ENCODE measurements at places on chromosomes 16 and 17.
A peak's percentile ranks its signal among the peaks of the same experiment; 100 is the strongest.

- DNase-seq = no peak
Measured at GRCh38 chr17:4599505-4600281, 15.4 kb downstream of the SMTNL2 start.

- DNase-seq = no peak
Measured at GRCh38 chr17:63474174-63474573, 2.7 kb upstream of the ACE start.

DNA sequence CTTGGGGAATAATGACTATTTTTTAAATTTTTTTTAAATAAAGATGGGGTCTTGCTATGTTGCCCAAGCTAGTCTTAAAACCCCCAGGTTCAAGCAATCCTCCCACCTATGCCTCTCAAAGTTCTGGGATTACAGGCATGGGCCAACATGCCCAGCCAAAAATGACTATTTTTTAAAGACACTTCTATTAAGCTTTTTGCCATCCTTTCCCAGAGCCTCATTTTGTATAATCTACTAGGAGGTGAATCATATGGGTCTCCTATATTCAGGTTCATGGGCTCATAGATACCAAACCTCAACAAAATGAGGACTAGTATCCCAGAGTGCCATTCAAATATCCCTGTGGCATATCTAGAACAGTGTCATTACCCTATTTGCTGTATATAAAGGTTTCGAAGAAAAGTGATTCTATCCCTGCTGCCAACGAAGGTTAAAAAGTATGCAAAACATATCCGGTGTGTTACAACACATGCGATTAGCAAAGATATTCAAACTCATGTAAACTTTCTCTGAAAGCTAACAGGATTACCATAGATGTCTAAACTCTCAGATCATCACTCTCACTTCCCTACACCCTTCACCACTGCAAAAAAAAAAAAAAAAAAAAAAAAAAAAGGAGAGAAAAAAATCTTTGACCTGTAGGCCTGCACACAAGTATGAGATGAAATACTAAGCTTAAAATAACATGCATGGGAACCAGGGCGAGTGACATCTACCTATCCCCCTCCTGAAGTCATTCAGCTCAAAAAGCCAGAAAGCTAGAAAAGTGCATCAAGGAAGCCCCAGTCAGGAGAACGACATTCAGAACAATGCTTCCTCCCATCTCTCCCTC is 23.5 kb downstream of the XPO6 start:
- DNase-seq = no peak

DNA sequence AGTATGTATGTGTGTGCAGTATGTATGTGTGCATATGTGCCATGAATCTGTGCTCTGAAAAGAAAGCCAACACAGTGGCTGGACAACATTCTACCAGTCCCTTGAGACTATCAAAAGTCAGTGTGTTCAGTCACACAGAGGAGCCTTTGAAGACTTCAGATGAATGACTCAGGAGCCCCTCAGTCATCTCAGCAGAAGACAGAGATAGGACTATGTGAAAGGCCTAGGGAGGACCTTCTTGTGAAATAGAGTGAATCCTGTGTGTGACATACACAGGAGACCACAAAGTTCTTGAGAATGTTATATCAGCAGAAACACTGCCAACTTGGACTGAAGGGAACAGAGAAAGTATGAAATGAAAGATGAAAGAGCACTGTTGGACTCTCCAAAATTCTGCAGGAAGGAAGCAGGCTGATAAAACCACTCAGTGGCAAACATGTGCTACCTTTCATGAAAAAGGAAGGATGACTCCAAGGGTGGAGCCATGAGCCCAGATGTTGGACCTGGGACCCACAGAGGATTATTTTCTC is 108.4 kb downstream of the METRNL start:
- no peak for DNase-seq

DNA sequence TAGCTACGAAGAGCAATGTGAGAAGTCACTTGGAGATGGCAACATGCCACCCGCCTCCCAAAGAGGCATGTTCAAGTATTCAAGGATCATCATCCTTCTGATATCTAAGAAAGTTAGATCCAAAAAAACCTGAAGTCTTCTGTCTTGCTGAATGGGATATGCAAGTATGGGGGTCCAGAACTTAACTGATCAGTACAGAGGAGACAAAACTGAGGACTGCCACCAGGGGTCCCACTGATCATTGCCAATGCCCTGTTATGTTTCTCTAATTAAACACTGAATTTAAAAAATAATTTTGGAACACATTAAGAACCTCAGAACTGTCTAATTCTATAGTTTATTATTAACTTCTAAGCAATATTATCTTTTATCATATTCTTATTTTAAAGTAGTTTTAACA is 99.7 kb downstream of the CDH8 start:
- DNase-seq = no peak

DNA sequence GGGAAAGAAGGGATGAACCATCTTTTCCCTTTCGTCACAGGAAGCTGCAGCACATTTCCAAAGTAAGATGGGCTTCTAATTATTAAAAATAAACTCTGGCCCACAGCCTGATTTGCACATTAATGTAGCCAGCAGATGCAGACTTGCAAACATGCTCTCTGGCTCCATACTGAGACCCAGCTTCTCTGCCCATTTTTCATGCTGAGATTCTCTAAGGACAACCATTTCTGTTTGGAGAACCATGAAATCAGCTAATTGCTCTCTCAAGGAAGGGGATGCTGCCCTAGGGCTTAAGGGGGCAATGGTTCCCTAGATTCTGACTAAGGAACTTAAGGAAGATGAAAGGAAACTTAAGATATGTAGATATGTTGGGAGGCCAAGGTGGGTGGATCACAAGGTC is 63.0 kb upstream of the CES5A start:
- DNase-seq = no peak

DNA sequence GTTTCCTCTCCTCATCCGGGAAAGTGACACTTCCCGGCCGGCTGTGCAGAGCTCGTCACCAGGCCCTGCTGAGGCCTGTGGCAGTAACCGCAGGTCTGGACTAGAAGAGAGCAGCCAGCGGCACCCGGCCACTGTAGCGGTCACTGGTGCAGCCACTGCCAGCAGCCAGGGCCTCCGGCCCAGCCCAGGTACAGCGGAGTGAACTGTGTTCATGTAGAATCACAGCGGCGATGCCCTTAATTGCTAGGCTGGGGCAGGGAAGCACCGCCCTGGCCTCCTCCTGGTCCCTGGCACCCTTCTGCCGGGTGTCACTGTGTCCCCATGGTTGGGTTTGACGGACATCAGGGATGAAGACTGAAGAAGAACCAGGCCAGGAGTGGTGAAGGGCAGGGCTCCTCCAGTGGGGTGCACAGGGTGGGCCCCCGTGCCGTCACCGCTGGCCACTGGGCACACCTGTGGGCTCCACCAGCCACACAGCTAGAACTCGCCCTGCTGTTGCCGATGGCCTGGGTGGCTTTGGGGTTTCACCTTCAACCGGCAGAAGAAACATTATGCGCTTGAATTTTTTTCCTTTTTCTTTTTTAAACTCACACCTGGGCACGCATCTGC is 165.2 kb upstream of the CHMP6 start:
- no peak for DNase-seq

DNA sequence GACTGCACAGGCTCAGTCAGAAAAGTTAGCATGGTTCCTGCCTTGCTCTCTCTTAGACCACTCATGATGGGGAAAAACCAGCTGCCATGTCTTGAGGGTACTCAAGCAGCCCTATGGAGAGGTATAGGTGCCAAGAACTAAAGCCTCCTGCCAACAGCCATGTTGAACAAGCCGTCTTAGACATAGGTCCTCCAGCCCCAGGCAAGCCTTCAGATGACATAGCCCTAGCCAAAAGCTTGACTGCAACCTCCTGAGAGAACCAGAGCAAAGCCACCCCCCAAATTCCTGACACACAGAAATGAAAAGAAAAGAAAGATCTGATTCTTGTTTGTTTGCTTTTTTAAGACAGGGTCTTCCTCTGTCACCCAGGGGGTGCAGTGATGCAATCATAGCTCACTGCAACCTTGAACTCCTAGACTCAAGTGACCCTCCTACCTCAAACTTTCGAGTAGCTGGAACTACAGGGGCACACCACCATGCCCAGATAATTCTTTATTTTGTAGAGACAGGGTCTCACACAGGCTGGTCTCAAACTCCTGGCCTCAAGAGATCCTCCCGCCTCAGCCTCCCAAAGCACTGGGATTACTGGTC is 36.3 kb downstream of the CMTM3 start:
- no peak for DNase-seq

- DNase-seq = no peak
Measured at GRCh38 chr17:73984941-73985340, 218.5 kb upstream of the RPL38 start.

DNA sequence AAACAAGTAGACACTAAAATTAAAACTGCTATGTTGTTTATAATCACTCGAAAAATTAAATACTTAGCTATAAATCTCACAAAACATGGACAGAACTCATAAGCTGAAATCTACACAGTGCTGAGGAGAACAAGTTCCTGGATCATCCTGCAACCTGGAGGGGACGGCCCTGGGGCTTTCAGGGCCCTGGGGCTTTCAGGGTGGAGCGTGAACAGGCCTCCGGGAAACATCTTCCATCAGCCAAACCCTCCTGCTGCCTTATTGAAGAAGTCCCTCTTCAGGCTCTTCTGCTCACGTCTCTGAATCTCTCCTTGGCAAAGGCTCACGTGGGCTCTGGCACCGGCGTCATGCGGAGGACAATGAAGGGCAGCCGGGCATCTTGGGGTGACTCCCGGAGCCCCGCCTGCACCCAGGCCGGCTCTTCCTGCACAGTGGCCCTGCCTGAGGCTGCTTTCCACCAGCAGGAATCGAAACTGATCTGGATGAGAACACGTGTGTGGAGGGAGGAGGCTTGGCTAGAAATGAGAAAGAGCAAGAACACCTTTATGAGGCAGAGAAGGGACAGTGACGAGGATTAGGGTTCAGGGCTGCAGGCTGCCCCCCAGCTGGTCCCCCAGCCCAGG is 127.3 kb downstream of the CDRT15L2 start:
- DNase-seq = no peak

GRCh38 chr16:49688036-49688697 is 167.7 kb downstream of the ZNF423 start:
- DNase-seq = no peak

DNA sequence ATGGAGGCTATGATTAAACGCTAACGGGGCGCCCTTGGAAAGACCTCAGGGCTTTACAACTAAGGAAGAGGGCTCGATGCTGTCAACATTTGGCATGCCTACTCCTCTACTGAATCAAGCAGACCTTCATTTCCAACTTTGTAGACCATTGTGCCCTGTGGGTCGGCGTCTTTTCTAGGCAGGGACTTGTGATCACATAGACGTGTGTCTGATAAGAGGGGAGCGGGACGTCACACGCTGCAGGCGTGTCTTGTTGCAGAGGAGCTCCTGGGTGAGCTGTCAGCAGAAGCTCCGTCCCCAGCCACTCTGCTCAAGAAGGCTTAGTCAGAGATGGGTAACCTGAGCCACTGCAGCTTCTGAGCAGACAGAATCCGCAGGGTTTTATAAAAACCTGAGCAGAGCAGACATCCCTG is 2.8 kb downstream of the MAPK8IP3 start:
- no peak for DNase-seq

GRCh38 chr17:30958187-30958586 is 12.7 kb upstream of the RNF135 start:
- DNase-seq = no peak

DNA sequence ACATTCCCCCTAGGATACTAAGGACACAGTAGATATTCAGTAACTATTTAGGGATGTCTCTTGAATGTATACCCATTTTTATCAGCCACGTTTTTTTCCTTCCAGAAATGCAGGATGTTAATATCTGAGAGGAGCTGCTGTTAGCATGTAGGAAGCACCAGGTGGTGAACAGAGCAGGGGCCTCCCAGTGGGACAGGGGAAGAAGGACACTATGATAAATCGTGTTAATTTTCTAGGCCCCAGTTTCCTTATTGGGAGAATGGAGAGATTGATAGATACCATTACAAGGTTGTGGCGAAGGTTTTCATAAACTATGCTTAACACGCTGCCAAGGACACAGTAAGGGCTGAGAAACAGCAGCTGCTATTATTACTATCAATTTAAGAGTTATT is 45.4 kb downstream of the PRSS54 start:
- no peak for DNase-seq

- DNase-seq = peak; percentile 58
Measured at GRCh38 chr16:3074860-3075522, 9.6 kb downstream of the IL32 start.

DNA sequence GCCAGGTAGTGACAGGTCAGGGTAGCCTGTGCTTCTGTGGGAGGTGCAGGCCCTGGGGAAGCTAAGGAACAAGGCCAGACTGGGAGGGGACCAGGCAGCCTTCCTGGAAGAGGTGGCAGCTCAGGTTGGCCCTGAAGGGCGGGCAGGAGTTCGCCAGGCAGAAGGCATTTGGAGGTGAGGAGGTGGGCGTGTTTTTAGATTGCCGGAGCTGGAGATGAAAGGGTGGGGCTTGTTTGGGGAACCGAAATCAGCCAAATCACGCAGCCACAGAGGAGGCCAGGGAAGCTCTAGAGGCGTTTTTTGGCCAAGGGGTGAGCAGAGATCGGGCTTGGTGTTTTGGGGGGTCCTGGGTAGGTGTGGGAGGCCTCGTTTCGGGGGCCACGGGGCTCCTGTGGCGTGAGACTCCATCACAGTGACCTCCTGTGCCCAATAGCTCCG is 7.6 kb downstream of the ADCY7 start:
- DNase-seq = no peak

DNA sequence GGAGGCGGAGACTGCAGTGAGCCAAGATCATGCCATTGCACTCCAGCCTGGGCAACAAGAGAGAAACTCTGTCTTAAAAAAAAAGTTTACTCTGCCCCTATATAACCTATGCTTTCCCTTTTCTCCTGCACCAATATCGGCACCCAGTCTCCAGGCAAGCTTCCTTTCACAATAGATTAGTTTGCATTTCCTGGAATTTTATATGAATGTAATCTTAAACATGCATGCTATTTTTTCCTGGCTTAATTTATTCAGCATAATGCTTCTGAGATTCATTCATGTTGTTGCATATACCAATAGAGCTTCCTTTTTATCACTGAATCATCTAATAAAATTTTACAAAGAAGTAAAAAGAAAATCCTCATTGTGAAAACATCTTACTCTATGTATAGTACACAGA is 59.4 kb downstream of the USP32 start:
- DNase-seq = no peak

DNA sequence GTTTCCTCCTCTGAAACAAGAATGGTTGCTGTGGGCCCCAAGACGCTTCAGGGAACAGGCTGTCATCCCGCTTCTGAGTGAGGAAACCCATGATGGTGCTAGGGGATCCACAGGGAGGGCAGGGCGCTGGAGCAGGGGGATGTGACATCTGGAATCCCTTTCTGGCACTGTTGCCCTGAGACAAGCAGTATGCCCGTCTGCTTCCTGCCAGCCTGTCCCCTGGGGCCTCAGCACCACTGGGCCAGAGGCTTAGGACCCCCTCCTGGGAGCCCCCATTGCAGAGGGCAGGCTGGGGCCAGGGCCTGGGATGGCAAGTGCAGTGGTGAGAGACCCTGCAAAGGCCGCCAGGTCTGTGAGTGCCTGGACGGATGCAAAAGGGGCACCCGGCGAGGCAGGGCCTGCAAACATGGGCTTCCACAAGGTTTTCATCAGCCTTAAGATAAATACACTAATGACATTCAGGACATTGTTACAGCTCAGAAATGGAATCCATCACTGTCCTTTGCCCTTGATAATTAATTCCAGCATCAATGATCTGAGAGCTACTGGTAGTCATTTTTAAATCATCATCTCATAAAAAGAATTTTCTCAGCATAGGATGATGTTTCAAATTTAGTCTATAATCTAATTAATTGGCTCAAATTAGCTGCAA is 51.6 kb downstream of the PRMT7 start:
- DNase-seq = no peak

- no peak for DNase-seq
Measured at GRCh38 chr17:44501866-44502375, 1.3 kb downstream of the GPATCH8 start.

Measured in stimulated activated CD8-positive, alpha-beta memory T cell treated with anti-CD3 and anti-CD28 coated beads, Interleukin-2, amount 100 ng/mL, for 1 hour (primary cell).